ENCODE measurements at places on chromosomes 11 and 22.

- DNase-seq, result no peak
Observed at GRCh38 chr11:64185175-64185692, 737 bp upstream of the STIP1 start.

DNA sequence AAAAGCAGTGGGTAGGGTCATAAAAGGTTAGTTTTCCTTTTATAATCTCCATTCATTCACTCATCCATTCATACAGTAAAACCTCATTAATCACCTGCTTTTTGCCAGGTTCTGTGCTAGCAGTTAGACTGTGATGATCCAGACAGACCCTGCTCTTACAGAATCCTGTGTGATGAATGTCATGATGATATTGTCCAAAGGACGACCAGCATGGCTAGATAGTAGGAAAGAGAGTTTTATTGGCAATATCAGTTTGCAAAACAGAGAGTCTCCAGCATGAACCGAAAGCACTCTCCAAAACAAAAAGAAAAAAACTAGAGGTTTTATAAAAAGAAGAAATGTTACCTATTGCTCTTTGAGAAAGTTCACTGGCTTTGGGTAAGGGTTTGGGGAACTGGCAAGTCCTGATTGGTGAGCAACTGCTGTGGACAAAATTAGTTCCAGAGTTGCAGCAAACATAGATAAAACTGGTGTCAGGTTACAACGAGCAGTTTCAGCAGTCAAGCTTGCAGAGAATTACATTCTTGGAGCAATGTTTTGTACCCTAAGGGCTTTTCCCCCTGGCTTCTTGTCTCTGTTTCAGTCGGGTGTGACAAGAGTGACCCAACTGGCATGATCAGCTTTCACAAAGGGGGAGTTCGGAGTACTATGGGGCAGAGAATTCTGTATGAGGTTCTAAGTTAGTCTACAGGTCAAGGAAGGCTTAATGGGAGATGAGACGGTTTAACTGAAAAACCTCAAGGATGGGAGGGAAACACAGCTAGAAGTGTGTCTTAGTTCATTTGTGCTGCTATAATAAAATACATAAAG is 58.3 kb downstream of the HSD17B12 start:
- DNase-seq, result no peak

DNA sequence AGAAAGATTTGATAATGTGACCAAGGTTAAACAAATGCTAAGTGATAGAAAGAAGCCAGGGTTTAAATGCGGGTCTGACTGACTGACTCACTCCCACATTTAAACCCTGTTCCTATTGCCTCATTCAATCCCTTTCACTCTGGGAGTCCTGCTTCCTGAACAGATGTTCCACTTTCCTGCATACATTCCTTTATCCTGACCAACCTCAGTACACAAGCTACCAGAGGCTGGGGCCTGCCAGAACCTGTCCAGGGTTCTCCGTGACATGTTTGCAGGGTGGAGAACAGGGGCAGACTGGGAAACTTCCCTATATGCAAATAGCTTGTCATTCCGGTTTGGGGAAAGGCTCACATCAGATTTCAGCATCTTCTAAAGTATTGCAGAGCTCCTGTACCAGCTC is 3.0 kb upstream of the ANKK1 start:
- DNase-seq, result no peak

DNA sequence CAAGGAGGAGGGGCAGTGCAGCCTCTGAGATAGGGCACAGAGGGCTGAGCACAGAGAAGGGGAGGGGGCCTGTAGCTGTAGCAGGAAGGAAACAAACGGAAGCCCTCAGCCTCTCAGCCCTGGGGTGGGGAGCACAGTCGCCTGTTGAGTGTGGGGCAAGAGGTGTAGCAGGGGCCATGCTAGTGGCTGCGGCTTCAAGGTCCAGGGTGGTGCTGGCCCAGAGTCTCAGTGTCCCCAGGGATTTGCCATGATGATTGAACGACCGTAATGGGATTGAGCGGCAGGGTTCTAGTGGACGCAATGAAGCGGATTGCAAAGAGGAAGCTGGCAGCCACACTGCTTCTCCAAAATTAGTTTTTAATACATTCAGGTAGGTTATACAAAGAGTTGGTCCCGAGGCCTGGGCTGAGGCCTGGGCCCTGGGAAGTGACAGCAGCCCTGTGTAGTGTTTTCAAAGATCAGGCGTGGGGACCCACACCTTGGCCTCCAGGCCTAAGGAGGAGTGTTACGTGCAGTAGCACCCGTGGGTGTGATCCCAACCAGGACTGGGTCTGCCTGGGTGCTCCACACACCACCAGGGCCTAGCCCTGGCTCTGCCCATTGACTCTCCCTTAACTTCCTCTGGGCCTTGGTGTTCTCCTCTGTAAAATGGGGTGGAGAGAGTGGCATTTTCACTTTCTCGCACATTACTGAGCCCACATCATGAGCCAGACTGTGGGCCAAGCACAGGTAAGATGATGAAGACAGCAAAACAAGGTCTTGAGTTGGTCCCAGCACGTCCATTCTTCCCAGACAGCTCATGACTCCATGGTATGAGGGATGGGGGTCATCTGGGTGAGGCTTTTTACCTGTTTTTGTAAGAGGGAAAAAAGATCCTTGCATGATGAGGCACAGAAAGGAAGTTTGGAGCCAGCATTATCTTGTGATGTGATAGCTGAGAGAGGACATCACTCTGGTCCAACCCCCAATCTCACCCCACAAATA is 13.1 kb downstream of the LRRC32 start:
- no peak for DNase-seq

DNA sequence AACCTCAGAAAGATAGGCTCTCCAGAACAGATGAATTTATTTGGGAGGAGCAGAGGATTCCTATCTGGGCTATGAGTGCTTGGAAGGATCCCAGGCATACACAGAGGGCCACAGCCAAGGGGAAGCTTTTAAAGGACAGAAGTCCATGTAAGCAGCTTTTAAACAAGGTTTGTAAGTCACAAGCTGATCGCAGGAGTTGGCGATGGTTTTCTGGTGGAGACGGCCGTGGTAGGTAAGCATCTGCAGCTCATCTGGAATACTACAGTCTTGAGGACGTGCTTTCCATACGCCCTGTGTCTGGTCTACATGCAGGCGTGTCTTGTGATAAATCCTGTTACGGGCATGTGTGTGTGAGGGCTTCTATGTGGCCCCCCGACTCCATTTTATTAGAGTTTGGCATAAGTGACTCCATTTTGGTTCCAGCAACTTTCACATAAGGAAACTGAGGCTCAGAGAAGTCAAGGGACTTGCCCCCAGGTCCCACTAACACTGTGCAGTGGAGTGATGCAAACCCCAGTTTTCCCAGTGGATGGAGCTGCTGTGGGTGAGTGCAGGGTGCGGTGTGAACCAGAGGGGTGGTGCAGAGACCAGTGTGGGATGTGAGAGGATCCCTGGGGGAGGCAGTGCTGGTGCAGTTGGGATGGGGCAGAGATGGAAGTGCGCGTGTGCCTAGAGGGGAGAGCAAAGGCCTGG is 11.8 kb upstream of the ACY3 start:
- DNase-seq, result no peak

DNA sequence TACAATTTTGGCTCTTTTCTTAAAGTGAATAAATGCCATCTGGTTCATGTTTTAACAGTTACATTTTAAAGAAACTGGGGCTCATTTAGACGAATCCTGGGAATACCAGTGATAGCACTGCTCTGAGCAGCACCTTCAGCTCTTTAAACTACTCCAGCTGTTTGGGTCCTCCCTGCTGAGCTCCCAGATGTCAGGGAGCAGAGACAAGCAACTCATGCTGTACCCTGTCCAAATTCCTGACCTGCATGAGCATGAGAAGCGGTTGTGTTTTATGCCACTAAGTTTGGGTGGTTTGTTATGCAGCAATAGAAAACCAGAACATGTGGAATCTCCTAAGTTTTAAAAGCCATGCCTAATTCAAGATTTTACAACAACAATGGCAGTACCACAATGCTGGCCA is 90.0 kb downstream of the FDX1 start:
- DNase-seq, result no peak

DNA sequence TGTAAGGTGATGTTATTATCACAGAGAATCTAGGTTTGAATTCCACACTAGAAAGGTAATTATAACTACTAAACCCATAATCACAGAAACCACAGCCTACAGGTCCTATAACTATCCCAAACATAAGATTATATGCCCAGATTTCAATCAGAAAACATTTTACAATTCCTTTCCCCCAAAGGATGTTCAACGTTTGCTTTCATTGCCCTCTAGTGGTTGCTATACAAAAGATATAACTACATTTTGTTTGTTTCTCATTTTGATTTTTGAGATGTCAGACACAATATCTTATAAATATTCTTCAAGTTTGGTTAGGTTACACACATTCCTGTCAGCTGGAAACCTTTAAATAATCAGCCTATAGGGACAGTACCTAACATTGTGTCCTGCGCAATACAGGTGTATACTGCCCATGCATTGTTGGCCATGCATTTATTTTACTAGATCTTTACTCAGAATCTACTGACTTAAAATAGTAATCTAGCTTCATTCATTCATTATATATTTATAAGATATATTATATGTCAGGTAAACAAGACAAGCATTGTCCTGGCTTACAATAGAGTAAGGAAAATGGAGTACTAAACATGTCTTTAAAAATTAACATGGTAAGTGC is 530.5 kb upstream of the CCDC90B start:
- no peak for DNase-seq

DNA sequence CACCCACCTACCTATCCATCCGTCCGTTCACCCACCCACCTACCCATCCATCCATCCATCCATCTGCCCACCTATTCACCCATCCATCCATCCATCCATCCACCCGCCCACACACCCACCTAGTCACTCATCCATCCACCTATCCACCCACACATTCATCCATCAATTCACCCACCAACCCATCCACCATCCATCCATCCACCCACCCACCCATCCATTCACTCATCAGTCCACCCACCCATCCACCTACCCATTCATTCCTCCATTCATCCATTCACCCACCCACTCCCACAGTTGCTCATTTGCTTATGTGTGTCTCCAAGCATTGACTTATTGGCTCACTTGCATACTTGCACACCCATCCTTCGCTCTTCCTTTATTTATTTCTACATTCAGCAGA is 50.1 kb downstream of the MYO7A start:
- no peak for DNase-seq

GRCh38 chr11:73716153-73717056 is 44.5 kb downstream of the RAB6A start:
- no peak for DNase-seq

DNA sequence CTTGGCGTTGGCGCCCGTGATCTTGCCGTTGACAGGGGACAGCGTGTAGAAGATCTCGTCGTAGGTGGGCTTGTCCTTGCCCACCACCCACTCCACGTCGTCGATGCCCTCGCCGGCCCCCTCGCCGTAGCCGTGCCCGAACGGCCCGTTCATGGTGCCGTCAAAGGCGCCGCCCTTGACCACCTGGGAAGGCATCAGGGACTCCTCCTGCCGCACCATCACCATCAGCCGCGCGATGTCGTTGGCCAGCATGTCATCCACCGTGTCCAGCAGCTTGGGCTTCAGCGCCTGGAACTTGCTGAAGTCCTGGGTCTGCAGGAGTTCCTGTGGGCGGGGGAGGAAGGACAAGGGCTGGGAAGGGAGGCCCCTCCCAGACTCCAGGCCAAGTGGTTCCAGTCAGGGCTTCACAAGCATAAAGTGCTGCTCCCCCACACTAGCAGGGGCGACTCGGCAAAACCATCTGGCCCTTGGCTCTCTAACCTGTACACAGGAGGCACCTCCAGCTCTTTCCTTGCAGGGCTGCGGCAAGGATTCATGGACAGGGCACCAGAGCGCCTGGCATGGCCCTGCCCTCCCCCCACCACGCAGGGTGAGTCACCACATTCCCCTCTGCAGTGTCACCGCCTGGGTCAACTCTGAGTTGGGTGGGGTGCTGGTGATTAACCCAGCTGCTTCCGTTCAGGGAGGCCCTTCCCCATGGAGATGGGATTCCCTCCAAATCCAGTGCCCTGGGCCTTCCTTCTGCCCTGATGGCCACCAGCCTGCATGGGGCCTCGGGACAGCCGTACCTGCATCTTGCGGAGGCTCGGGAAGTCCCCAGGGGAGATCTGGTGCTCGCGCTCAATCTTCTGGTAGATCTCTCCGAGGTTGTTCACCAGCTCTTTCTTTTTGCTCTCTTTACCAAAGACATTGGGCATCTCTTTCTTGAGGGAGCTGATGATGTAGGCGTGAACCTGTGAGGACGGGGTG is 10.4 kb upstream of the CDC42BPG start:
- no peak for DNase-seq

GRCh38 chr11:108752297-108752751 is 87.5 kb downstream of the DDX10 start:
- no peak for DNase-seq

DNA sequence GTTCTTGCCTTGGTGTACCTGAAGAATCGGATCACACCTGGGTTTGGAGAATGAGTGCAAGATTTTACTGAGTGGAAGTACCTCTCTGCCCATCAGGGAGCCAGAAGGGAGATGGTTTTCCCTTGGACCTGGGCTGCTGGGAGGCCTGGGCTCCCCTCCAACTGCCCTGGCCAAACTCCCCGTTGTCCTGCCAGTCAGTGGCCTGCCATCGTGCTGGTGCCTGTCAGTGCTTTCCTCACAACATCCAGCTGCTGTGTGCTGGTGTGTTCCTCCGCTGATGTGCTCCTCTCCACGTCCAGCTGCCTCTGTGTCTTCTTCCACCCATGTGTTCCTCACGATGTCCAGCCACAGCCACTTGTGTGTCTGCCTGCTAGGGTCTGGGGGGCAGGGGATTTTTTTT is 87.9 kb upstream of the CLPB start:
- no peak for DNase-seq

GRCh38 chr11:64810891-64811272 is 531 bp upstream of the MEN1 start:
- no peak for DNase-seq

GRCh38 chr22:20531404-20532201 is 24.2 kb downstream of the MED15 start:
- no peak for DNase-seq

DNA sequence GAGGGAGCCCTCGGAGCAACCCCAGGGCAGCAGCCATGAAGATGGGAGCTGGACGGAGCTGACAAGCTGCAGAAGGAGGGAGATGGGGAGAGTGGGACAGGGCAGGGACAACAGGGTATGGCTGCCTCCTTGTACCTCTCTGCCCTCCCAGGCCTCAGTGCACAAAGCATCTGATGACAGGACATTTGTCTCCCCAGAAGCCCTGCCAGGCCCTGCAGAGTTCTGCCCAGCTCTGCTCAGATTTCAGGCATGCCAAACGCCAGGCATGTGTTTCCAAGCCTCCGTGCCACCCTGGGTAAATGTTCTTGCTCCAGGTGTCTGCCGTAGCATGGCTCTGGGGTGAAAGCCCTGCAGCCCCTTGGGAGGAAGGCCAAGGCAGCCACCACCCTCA is 1.1 kb upstream of the IFITM10 start:
- no peak for DNase-seq

GRCh38 chr11:74951226-74951625 is 2.2 kb downstream of the SPCS2 start:
- DNase-seq, result no peak

- peak; percentile 74 for DNase-seq
Observed at GRCh38 chr22:38451404-38451803, 3.6 kb downstream of the KCNJ4 start.

GRCh38 chr11:65526744-65527143 is 1.9 kb downstream of the SCYL1 start:
- no peak for DNase-seq
